ENCODE measurements at places on chromosomes 12 and 14.

DNA sequence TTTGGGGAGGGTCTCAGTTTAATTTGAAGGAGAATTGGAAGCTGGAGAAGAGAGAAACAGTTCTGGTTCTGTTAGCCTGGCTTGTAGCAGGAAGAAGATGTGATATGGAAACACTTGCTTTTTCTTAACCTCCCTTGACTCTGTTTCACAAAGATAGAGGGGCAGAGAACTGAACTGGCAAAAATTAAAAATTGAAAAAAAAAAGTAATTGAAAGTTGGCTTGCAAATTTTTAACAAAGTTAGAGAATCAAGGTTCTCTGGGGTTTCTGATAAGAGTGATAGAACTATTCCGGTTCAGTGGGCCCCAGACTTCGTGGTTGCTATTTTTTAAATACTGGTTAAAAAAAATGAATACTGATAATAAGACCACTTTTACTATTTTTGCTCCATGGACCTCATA lies 2.8 kb downstream of the CRADD start:
- H3K4me3 ChIP-seq = no peak overlapping the region
- DNase-seq = no peak
- H3K4me1 ChIP-seq = peaks cover 41% of the 10 kb centered on the region
- peak overlapping the region; percentile 12 for H3K27ac ChIP-seq

- no peaks in the 10 kb centered on the region for H3K36me3 ChIP-seq
- no peak overlapping the region for H3K27ac ChIP-seq
- no peak for DNase-seq
- H3K4me1 ChIP-seq = peaks cover 38% of the 10 kb centered on the region
- H3K27me3 ChIP-seq = peaks cover 49% of the 10 kb centered on the region
- no peak overlapping the region for H3K4me3 ChIP-seq
Observed at GRCh38 chr14:52266179-52266578, 1.3 kb upstream of the PTGDR start.

GRCh38 chr12:52369211-52369610 lies 1.9 kb upstream of the KRT85 start:
- H3K4me1 ChIP-seq = no peaks in the 10 kb centered on the region
- H3K27ac ChIP-seq = no peak overlapping the region
- H3K4me3 ChIP-seq = no peak overlapping the region
- DNase-seq = no peak
- peaks cover 12% of the 10 kb centered on the region for H3K27me3 ChIP-seq

DNA sequence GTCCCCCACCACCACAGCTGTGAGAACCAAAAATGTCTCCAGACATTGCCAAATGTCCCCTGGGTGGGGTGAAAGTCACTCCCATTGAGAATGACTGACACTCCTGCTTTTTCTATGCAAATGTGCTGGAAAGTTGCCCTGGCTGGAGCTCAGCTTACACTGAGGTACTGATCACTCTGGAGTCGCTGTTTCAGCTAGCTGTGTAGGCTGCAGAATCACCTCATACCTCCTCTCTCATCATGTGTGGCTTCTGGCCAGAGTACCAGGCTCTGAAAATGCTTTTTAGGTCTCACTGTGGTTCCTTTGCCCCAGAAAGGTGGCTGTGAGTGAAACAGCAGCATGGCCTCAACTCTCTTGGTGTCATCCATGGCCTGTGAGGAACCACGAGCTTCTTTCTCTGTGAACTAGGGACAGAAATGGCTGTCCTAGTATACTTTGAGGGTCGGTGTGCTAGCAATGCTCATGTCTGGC lies 414.4 kb downstream of the DPF3 start:
- H3K27ac ChIP-seq = no peak overlapping the region
- H3K4me3 ChIP-seq = no peak overlapping the region
- H3K27me3 ChIP-seq = peaks cover 36% of the 10 kb centered on the region
- DNase-seq = peak; percentile 20
- H3K4me1 ChIP-seq = peaks cover 52% of the 10 kb centered on the region

DNA sequence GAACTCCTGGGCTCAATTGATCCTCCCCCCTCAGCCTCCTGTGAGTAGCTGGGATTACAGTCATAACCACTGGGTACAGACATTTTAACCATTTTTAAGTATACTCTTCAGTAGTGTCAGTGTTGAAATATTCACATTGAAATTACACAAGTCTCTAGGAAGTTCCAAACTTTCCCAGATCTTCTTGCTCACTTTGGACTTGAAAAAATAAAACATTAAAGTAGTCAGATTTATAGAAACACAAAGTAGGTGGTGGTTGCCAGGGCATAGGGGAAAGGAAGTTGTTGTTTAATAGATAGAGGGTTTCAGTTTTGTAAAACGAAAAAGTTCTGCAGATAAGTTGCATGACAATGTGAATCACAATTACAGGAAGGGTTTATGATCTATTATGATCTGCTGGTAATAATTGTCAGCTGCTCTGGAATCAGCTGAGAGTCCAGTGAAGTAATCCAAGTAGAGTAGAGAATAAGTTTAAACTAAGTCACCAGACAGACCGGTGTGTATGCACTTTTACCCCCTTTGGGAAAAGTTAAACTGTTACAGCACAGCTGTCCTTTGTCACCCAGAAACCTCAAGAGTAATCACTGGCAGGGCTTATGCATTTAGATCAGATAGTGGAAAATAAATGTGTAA lies 27.4 kb downstream of the PCNX1 start:
- DNase-seq = no peak
- H3K4me1 ChIP-seq = peaks cover 57% of the 10 kb centered on the region
- H3K27ac ChIP-seq = peak overlapping the region; percentile 97
- H3K36me3 ChIP-seq = peaks cover 10% of the 10 kb centered on the region
- no peaks in the 10 kb centered on the region for H3K27me3 ChIP-seq

DNA sequence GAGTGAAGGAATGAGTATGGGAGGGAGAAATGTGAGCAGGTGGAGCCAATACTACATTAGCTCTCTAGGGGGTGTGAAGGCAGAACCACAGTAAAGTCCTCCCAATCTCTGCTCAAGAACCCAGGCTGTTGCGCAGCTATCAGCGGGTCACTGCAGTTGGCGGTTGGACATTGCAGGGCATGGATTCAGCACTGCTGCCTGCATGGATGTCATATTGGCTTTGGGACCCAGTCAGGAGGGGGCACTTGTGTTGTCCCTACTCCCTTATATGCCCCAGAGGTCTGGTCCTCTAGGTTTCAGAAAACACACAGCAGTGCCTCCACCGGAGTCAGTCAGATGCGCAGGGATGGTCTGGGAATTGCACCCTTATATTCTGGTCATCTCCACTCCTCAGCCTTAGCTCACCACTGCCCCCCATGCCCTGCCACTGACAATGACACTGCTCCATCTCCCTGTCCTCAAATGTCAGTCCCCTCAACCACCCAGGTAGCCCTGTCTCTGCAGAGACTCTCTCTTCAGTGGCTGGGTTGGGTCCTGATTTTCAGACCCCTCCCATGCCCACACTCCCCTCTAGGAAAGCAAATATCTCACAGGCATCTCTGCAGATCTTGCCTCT lies 9.6 kb downstream of the ZDHHC22 start:
- peaks cover 66% of the 10 kb centered on the region for H3K27me3 ChIP-seq
- no peak overlapping the region for H3K27ac ChIP-seq
- peaks cover 5% of the 10 kb centered on the region for H3K4me1 ChIP-seq
- H3K4me3 ChIP-seq = no peak overlapping the region

GRCh38 chr14:51284241-51284640 lies 44.2 kb downstream of the TMX1 start:
- H3K4me1 ChIP-seq = peaks cover 3% of the 10 kb centered on the region
- no peak for DNase-seq
- no peak overlapping the region for H3K4me3 ChIP-seq
- no peaks in the 10 kb centered on the region for H3K36me3 ChIP-seq
- no peaks in the 10 kb centered on the region for H3K27me3 ChIP-seq

DNA sequence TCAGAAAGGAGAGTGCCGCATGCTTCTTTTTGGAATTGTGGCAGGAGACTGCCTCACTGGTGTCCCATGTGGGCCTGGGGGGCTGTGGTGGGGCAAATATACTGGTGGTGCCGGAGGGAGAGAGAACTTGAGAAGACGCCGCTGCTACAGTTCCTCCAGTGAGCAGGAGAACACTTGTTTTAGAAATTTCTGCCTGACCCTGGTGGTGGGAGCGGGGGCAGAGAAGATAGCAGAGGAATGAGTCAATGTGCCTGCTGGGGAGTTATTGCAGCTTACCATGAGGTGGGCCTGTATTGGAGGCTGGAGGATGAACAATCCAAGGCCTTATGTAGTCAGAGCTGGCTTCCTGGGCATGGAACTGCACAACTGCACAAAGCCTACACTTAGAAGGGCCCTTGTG lies 211.8 kb downstream of the SNAPC1 start:
- H3K4me1 ChIP-seq = no peaks in the 10 kb centered on the region
- no peak overlapping the region for H3K4me3 ChIP-seq
- no peak for DNase-seq
- peaks cover 18% of the 10 kb centered on the region for H3K27me3 ChIP-seq
- H3K27ac ChIP-seq = no peak overlapping the region
- H3K36me3 ChIP-seq = peaks cover 10% of the 10 kb centered on the region

DNA sequence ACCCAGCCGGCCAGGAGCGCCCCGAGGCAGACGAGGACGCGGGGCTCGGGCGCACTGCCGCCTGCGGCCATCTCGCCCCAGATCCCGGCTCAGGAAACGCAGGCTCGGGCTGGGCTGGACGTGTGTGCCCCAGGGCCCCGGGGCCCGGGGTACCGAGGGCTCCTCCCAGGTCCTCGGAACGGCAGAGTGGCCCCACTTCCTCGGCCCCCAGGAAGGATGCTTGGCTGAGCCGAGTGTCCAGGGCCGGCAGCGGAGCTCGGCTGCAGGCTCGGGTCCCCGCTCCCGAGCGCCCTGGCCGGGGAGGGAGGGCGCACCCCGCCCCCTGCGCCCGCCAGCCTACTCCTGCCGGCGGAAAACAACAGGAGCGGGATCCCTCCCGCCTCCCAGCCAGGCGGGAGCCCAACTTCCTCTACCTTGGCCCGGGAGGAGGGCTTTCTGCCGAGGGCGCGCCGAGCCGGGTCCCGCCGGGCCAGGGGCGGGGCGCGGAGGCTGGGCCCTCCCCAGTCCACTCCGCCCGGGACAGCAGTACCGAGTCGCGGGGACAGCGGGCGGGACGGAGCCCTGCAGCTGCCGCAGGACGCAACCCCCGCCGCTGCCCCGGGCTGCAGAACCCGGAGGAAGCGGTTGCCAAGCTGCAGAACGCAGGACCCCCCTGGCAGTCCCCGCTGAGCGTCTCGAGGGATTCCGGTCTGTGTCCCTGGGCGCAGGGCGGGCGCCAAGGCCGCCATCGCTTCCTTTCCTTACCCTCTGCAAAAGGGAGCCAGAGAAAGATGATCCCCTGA lies at the start of gene VSIG10:
Gene VSIG10 (minus strand): TSS at position 411 of the 782 bp plus-strand sequence. CDS start 340 bp downstream, at position 71.
- peaks cover 6% of the 10 kb centered on the region for H3K27me3 ChIP-seq
- peak within 1 kb of the TSS; percentile 77 for H3K27ac ChIP-seq
- H3K36me3 ChIP-seq = no peaks in the 10 kb centered on the region
- peaks cover 11% of the 10 kb centered on the region for H3K4me1 ChIP-seq
- DNase-seq = peak; percentile 39

DNA sequence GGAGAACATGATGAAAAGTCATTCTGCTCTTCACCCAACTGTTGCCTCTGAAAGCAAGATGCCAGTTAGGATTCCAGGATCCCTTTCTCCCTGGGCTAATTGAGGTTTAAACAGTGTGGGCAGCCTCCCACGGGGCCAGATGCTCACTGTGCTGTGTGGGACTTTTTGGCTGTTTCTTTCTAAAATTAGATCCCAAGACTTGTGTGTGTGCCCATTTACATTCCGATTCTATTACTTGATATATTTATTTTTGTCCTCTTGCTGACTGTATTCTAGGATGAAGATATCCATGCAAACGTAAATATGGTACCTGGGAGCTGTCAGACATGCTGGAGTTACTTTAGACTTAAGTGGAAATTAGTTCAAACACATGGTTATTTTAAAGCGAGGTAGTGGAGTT lies 6.2 kb downstream of the IFT43 start:
- peaks cover 12% of the 10 kb centered on the region for H3K4me1 ChIP-seq
- H3K27me3 ChIP-seq = no peaks in the 10 kb centered on the region
- no peak overlapping the region for H3K4me3 ChIP-seq

DNA sequence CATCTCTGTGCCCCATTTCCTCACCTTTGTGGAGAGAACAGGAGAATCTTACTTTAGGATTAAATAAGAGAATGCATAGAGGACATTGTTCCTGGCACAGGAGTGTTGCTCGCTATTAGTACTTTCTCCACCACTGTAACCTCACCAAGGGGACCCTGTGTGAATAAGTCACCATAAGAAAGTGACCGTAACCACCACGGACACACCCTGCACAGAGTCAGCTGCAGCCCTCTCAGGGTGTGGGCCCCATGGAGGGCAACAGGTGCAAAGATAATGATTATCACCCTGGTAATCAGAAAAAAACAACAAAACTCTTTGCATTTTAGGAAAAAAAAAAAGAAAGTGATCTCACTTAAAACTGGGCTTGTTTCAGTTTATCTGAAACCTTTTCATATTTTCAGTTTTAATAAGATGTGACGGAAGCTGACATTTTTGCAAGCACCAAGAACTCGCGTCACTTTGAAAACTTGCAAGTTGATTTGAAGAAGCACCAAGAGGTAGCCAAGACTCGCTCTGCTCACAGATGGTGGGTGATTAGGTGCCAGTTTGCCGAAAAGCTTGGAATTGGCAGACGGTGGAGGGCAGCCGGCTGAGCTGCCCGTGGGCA lies 87.0 kb upstream of the VRK1 start:
- H3K4me1 ChIP-seq = no peaks in the 10 kb centered on the region
- no peaks in the 10 kb centered on the region for H3K36me3 ChIP-seq
- no peak overlapping the region for H3K4me3 ChIP-seq
- H3K27me3 ChIP-seq = peaks cover 31% of the 10 kb centered on the region
- DNase-seq = no peak

DNA sequence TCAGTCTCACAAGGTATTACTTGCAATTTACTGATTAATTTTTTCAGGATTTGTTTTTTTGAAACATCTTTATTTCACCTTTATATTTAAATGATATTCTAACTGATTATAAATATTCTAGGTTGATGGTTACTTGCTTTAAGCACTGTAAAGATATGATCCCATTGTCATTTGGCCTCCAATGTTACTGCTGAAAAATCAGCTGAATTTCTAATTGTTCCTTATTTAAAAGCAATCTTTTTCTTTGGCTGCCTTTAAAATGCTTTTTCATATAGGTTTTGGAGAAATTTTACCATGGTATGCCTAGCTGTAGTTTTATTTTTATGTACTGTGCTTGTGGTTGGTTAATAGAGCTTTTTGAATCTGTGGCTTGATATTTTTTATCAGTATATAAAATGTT lies 275.6 kb upstream of the PPFIA2 start:
- DNase-seq = no peak
- H3K4me3 ChIP-seq = no peak overlapping the region
- H3K27ac ChIP-seq = no peak overlapping the region
- no peaks in the 10 kb centered on the region for H3K36me3 ChIP-seq
- H3K27me3 ChIP-seq = no peaks in the 10 kb centered on the region
- H3K4me1 ChIP-seq = no peaks in the 10 kb centered on the region
